Suppressor macrophage (primary cell): ENCODE measurements at places on chromosomes 5 and 9.

DNA sequence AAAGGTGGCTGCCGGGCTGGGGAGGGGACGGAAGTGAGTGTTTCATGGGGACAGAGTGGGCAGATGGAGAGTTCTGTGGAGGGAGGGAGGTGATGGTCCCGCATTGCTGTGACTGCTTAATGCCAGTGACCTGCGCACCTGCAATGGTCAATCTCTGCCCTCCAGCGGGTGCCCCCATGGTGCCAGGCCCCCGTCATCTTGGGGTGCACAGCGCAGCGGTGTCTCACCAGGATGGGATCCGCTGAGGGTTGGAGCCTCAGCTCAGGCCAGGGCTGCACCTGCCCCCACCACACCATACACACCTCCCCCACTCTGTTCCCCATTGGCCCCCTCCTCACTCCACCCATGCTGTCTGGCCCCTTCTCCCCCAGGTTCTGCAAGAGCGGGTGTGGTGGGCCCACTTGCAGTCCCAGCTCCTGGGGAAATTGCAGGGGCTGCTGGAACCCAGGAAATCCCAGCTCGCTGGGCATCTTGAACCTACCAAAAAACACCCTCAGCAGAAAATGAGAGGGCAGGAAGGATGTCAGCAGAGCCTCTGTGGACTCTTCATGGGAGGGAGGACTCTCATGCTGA is 12.1 kb upstream of the CAMSAP1 start:
- DNase-seq: no peak

GRCh38 chr9:33197279-33198152 is 30.4 kb upstream of the B4GALT1 start:
- DNase-seq: no peak

GRCh38 chr5:2193542-2194235 is 311.0 kb upstream of the IRX4 start:
- DNase-seq: no peak

DNA sequence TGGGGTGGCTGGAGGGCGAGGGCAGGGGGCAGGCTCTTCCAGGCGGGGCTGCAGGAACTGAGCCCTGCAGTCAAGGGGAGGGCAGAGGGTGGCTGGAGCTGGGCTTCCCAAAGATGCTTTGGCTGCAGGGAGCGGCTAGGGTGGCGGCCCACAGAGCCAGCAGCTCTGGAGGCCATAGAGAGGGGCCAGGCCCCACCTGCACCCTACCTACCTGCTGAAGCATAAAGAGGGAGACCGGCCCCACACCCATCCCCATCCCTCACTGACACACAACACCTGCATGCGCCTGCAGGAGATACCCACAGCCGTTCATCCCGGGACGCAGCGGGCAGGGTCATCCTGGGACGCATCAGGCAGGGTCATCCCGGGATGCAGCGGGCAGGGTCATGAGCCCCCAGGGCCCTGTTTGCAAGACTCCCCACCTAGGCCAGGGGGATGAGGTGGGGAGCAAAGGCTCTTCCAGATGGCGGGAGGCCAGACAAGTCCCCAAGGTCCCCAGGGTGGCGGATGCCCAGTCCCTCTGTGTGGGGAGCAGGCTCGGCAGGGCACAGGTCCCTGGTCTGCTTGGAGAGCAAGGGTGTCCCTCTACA is 39.8 kb upstream of the NOTCH1 start:
- DNase-seq: no peak

GRCh38 chr5:115818821-115819220 is 2.4 kb upstream of the CDO1 start:
- no peak for DNase-seq

DNA sequence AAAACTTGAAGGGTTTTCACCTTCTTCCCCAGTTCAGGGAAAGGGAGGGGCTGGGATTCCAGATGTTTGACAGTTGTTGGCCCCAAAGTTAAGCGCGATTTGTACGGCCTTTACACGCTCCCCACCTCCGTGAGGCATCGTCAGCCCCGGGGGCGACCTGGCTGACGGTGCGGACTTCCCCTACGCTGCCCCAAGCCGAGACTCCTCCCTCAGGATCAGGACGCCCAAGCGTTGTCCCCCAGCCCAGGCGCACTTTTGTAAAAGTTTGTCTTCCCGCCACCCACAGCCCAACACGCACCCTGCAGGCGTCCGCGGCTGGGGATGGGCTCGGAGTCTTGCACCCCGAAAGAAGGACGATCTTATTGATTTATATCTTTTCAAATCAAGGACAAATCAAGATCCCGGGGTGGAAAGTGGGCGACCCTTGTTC is 713 bp downstream of the MOB3B start:
- DNase-seq: peak; percentile 68

DNA sequence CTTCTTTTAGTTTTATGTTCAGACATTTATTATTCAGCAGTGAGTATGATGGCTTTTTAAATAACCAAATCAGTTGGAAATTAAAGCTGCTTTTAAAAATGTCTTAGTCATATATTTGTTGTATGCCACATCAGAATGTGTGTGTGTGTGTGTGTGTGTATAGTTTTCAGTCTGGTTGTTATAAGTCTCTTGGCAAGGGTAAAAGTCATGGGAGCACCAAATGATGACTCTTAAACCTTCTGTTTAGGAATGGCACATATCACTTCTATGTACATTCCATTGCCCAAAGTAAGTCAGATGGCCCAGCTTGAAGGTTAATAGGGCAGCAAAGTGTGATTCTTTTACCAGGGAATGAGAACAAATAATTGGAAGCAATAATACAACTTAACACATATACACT is 135.9 kb downstream of the RNF180 start:
- no peak for DNase-seq

- DNase-seq: peak; percentile 55
These were observed 552 bp downstream of the TMEM141 start for GRCh38 chr9:136791516-136792276.

DNA sequence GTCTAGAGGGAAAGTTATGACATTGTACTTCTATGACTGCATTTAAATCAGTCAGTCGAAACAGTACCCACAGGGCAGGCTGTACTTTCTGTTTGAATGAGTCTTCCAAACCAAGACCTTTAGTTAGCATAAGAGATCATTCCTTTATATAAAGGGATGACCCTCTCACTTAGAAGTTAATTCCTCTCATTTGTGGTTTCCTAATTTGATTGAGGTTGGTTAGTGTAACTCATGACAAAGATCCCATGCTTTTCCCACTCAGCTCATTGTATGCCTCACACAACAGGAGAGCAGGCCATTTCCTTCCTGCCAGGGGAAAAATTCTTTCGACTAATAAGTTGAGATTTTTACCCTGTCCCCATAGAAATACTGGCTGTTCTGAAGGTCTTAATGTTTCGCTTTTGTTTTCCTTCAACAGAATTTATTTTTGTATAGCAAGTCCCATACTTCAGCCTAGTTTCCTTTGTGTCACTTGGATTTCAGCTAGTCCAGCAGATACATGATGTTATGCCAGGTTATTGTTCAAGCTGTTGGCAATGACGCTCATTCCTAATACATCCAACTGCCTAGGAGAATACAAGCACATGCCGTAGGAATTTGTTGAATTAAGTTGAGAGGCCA is 500.7 kb downstream of the SPATA31D1 start:
- DNase-seq: no peak

- DNase-seq: no peak
These were observed 1.4 kb upstream of the SUSD1 start for GRCh38 chr9:112176524-112176923.

DNA sequence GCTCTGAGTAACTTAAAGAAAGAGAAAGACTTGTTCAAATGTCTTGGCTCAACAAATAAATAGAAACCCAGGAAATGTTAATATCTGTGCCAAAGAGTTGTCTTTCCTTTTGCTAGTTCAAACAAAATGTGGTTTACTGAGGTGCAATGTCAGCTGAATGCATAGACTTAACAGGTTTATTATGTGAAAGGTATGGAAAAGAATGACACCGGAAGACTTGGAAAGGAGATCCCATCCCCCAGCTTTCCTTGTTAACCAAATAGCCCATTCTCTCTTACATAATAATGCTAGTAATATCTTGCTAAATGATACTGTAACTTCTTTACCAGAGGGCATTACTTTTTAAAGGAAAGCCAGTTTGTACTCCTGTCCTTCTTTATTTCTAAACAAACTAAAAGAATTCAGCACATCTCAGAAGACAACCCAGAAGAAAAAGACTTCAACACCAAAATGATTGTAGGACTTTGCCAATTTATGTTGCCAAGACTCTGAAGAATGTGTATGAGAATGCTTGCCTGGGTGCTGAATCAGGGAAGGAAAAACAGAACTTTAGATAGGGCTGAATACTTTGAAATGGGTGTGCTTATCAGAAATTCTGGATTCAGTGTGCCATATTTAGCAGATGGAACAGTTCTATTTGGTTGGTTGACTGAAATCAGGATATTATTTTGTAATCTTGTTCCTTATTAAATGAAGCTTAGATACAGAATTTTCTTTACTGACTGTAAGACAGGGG is 344.1 kb downstream of the TMEM38B start:
- no peak for DNase-seq

DNA sequence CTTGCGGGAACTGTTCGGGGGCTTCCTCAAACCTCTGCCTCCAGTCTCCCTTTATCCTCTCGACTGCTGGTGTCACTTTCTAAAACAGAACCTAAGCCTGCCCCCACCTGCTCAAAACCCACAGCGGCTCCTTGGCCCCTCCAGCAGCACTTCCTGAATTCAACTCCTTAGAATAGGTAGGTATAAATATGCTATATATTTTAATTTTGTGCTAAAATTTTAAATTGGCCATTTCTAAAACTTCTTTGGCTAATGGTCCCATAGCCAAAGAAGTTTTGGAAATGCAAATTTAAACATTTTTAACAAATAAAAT is 71.8 kb upstream of the TBC1D2 start:
- no peak for DNase-seq

GRCh38 chr9:95087659-95088242 is 229.8 kb downstream of the FANCC start:
- no peak for DNase-seq
